ENCODE measurements at places on chromosomes 1 and 21. TPM values are rescaled to one million over a fixed set of nuclear protein-coding genes. Genes with fewer than 3 reads are reported as not detected.

The USH2A gene
- total RNA-seq: not detected

The CDCA8 gene
- total RNA-seq: 55.0 TPM

The KCTD3 gene
- total RNA-seq: 1.3 TPM

DNA sequence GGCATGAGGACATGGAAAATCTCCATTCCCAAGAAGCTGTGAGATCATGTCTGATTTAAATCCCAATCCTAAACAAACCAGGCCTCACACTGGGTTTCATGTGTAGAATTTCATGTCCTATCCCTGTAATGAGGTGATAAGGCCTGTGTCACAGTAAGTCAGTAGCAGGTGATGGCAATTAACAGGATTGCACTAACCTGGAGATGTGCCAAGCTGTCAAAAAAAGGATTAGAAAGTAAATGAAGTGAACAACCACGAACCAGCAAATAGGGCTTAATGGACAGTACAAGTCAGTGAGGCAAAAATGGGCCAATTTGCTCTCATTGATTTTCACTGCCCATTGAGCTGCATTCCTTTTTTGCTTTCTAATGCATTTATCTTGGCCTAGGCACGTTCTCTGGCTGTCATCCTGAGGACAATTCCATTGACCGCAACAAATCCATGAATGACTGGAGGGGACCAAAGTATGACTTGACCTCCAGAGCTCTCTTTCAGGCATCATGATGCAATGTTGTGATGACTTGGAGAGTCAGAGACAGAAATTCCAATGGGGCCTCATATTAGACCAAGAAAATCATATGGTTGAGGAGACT, 673.6 kb upstream of the ADGRL2 start:
- H3K4me1 ChIP-seq: no peaks in the 10 kb centered on the region
- no peak overlapping the region for H3K27ac ChIP-seq
- H3K4me3 ChIP-seq: no peak overlapping the region

GRCh38 chr1:186871784-186872183, 43.0 kb downstream of the PLA2G4A start:
- H3K27me3 ChIP-seq: no peaks in the 10 kb centered on the region
- no peak overlapping the region for H3K4me3 ChIP-seq
- peaks cover 3% of the 10 kb centered on the region for H3K4me1 ChIP-seq
- no peak overlapping the region for H3K27ac ChIP-seq
- DNase-seq: no peak
- no peaks in the 10 kb centered on the region for H3K36me3 ChIP-seq

DNA sequence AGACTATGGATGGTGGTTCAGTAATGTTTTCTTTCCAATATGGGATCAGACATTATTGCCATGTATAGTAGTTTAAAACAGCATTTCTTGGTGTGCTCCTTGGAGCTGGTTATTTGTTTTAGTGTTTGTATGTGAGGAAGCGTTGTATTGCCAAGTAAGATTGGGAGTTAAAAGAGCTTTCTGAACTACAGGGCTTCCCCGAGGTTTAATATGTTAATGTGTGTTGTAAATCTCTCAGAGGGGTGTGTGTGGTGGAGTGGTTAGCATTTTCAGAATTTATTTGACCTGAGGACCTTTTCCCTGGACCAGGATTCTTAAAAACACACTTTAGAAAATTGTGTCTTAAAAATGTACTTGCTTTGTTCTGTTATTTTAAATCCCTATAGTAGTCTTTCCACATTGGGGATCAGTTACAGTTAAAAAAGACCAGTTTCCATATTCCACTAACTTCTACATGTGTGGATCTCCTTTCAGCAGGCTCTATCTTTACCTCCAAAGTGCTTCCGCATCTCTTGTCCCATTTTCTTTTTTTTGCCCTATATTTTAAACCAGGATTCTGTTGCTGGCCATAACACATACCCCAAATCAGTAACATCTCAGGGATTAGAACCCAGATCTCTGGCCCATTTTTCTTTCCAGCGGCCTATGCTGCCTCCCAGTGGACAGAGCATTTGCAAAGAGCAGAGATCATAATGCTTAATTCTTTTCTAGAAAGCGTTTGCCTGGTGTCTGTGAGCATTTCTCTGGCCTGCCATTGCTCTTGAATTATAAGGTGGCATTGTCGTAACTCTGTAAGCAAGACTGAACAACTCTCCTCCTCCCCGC, 58.6 kb downstream of the PBX1 start:
- no peaks in the 10 kb centered on the region for H3K36me3 ChIP-seq
- no peak overlapping the region for H3K4me3 ChIP-seq
- H3K27ac ChIP-seq: no peak overlapping the region

GRCh38 chr1:70150444-70150843, 54.9 kb downstream of the LRRC40 start:
- H3K4me1 ChIP-seq: no peaks in the 10 kb centered on the region
- H3K36me3 ChIP-seq: peaks cover 7% of the 10 kb centered on the region
- no peak overlapping the region for H3K27ac ChIP-seq
- no peaks in the 10 kb centered on the region for H3K27me3 ChIP-seq
- DNase-seq: no peak

DNA sequence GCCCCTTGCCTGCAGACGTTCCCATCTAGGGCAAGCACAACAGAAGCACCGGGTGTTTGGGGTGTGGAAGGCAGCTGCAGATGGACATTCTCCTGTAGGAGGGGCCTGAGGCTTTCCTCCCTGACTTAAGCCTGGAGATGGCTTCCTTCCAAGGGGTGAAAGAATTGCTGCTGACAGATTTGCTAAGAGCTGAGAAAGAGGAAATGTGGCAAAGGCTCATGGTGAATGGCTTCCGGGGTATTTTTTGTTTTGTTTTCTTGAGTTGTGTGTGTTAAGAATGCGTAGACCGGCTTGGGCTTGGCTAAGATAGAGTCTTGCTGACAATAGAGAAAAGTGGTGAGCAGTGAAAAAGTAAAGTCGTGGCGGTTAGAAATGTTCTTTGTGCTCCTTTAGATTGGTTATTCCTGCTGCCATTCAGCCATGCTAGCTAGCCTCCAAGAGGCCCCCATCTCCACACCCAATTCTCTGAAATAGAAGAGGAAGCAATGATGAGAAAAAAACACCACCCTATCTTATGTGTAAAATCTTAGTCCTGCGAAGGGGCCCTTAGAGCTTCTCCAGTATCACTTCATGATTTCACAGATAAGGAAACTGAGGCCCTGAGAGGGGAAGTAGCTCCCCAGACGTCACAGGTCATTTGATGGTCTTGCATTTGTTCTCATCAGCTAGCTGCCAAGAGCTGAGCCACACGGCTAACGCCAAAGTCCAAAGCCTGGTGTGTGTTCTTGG, 36.9 kb downstream of the EIF2D start:
- peak overlapping the region; percentile 59 for H3K4me3 ChIP-seq
- peaks cover 97% of the 10 kb centered on the region for H3K4me1 ChIP-seq
- H3K27me3 ChIP-seq: no peaks in the 10 kb centered on the region
- H3K27ac ChIP-seq: peak overlapping the region; percentile 99

GRCh38 chr1:9238550-9238949, 4.0 kb downstream of the H6PD start:
- no peak for DNase-seq
- H3K36me3 ChIP-seq: no peaks in the 10 kb centered on the region
- peaks cover 37% of the 10 kb centered on the region for H3K4me1 ChIP-seq

- no peaks in the 10 kb centered on the region for H3K27me3 ChIP-seq
- no peak overlapping the region for H3K4me3 ChIP-seq
- DNase-seq: no peak
- no peak overlapping the region for H3K27ac ChIP-seq
Observed at GRCh38 chr1:108719656-108720435, 7.1 kb downstream of the FNDC7 start.

Data from activated CD4-positive, alpha-beta memory T cell treated with anti-CD3 and anti-CD28 coated beads for 36 hours (primary cell).